ENCODE measurements at places on chromosomes 7 and 10.

DNA sequence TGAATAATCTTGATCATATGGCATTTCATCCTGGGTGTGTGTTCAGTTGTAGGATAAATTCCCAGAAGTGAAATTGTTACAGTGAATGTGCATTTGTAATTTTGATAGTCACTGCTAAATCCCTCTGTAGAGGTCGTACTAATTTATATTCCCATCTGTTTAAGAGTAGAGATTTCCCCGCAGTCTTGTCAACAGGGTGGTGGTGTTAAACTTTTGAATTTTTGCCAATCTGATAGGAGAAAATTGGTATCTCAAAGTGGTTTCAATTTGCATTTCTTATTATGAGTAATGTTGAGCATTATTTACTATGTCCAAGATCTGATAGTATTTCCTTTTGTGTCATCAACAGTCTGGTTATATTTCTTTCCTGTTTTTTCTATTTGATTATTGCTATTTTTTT, 101.7 kb downstream of the AUTS2 start:
- DNase-seq, result no peak

DNA sequence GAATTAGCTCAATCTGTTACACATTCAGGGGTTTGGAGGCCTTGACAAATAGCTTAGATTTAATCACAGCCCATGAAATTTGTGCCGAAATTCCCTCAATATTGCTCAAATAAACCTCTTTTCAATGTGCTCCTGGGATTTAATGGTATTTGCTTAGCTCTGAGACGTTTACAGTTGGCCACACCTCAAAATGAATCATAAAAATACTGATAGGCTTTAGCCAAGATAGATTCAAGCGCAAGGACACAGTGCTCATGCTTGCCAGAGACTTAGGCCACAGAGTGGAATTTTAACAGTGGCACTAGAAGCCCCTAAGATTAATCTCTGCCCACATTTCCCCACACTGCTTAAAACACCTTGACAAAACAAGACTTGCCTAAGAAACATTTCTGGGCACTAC, 2.3 kb upstream of the SEMA3C start:
- no peak for DNase-seq

GRCh38 chr10:64379898-64380297, 858.7 kb downstream of the REEP3 start:
- no peak for DNase-seq

GRCh38 chr10:63744060-63744941, 223.1 kb downstream of the REEP3 start:
- DNase-seq, result peak; percentile 77

- no peak for DNase-seq
These were observed 50.7 kb upstream of the HDAC9 start for GRCh38 chr7:18444826-18445225.

DNA sequence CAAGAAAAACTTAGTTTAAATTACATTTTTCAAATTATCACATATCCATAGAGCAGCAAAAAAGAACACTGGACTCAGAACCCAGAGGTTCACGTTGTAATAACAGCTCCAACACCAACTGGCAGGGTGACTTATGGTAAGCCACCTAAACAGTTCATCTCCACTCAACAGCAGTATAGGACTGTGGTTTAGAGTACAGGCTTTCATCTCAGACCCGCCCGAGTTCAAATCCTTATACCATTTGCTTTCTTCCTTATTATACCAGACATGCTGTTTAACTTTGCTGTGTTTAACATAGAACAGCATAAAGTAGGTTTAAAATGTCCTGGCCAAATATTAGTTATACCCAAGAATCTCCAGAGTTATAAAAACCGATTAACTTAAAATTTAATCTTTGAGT, 97.9 kb downstream of the ARHGAP21 start:
- no peak for DNase-seq

GRCh38 chr7:142950235-142950634, 11.0 kb downstream of the LLCFC1 start:
- no peak for DNase-seq

GRCh38 chr7:50978633-50979215, 196.0 kb upstream of the GRB10 start:
- no peak for DNase-seq

DNA sequence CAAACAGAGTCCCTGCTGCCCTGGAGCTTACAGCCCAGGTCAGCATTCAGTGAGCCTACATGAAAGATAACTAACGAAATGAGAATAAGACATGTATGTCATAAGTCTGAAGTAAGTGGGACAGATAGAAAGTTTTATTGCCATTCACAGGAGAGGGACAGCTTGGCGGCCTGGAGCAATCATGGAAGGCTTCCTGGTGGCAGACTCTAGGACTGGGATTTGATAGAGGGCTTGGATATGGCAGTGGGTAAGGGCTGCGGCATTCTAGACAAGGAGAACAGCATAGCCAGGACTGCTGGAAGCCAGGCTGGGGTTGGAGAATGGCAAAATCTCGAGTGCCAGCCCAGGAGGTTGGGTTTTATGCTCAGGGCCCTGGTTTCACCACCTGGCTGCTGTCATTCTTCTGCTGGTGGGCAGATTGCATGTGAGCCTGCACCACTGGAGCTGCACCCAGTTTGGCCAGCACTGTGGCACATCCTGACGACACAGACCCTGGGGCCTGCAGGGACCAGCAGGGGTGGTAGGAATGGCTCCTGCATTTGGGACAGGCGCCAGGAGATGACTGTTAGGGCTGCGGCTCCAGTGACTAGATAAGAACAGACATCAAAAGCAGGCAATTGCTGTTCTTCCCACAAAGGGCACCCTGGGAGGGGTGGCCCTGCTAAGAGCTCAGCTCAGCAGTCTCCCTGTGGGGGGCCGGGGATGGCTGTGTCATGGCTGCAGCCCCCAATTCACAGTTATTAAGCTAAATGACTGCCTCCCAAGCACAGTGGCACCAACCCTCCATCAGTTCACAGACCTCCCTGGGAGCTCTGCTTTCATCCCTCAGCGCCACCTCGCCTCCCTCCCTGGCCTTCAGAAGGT, 161.1 kb downstream of the RPS24 start:
- no peak for DNase-seq

Data from GM04503 (cell line).